ENCODE measurements at places on chromosomes 11 and 22.

DNA sequence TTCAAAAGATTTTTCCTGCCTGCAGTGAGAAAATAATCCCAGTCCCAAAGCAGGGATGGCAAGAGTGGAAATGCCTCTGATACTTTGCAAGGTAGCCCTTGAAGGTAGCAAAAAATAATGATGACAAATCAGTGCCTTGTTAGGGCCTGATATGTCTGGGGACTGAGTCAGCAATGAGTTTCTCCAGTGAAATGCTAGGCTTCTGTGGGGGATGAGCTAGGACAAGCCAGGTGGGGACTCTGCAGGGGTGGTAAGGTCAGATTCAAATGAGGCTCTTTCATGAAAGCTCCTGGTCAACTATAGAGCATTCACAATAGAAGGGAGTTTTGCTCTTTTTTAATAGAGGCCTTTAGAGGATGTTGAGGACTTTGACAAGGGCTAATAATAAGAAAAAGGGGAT is 77.7 kb downstream of the ME3 start:
- no peaks in the 10 kb centered on the region for H3K27me3 ChIP-seq
- DNase-seq: no peak
- no peaks in the 10 kb centered on the region for H3K36me3 ChIP-seq

- no peaks in the 10 kb centered on the region for H3K4me1 ChIP-seq
- H3K27ac ChIP-seq: no peak overlapping the region
- no peaks in the 10 kb centered on the region for H3K36me3 ChIP-seq
- DNase-seq: no peak
- H3K27me3 ChIP-seq: no peaks in the 10 kb centered on the region
Measured at GRCh38 chr11:99554232-99554903, 533.6 kb downstream of the CNTN5 start.

DNA sequence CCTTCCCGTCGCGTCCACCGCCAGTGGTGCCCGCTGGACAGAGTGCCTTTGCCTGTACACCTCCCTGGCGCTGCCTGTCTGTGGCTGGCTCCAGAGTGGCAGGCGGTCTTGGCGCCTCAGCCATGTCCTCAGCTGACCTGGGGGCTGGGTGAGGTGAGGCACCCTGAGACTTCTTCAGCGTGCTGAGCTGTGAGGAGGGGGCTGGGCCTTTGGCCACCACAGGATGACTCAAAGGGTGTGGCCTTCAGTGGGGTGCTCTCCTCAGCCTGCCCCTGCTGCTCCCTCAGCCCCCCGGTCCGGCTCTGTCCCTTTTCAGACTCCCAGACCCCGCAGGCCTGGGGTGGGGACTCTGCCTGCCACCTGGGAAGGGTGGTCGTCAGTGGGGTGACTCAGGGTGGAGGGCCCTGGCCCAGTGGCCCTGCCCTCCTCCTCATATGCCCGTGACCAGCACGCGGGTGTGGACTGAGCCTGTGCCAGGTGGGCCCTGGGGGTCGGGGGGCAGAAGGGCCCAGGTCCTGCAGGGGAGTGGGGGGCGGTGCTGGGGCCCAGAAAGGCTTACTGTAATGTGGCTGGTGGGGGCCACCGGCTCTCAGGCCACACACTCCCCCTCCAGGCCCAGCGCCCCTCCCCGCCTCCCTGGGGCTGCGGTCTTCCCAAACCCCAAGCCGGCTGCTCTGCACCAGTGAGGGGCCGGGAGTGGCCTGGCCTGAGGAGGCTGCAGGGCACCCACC is 15.9 kb downstream of the CRELD2 start:
- H3K27me3 ChIP-seq: no peaks in the 10 kb centered on the region
- no peaks in the 10 kb centered on the region for H3K36me3 ChIP-seq

DNA sequence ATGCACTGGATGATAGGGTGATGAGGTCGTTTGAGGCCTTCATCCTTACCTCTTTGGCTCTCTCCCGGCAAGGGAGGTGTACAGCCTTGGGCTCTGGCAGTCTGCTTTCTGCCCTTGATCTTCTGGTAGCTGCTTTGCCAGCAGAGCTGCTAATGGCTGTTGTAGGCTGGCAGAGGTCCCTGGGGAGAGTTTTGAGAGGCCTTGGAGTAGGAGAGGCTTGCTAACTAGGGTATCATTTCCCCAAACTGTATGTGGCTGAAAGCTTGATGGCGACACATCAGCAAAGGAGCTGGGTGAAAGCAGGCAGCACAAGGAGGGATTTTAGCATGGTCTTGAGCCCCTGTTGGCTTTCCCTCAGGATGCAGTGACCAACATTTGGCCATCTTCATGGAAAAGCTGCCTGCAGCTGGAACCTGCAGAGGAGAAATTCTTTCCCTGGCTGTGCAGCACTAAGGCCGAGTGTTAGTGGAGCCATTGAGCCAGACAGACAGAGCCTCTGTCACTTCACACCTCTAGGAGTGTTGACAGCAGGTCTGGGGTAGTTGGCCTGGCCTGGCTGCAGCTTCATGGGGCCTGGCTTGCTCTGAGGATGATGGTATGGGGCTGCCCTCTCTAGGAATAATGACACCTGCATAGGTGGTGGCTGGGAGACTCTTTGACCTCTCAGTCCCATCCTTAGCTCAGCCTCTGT is 3.5 kb upstream of the AMPD3 start:
- peaks cover 11% of the 10 kb centered on the region for H3K4me1 ChIP-seq
- H3K36me3 ChIP-seq: no peaks in the 10 kb centered on the region

GRCh38 chr11:8247312-8247711 is 16.4 kb downstream of the LMO1 start:
- H3K27ac ChIP-seq: no peak overlapping the region
- H3K4me3 ChIP-seq: no peak overlapping the region
- H3K4me1 ChIP-seq: peaks cover 12% of the 10 kb centered on the region
- no peaks in the 10 kb centered on the region for H3K36me3 ChIP-seq
- no peak for DNase-seq
- no peaks in the 10 kb centered on the region for H3K27me3 ChIP-seq

GRCh38 chr11:130145975-130146776 is 13.4 kb upstream of the ST14 start:
- no peak overlapping the region for H3K4me3 ChIP-seq
- peaks cover 19% of the 10 kb centered on the region for H3K4me1 ChIP-seq
- DNase-seq: no peak
- no peak overlapping the region for H3K27ac ChIP-seq

Measured in neuronal stem cell (in vitro differentiated cells).